ENCODE measurements at places on chromosomes 7 and 10. TPM values are rescaled to one million over a fixed set of nuclear protein-coding genes. Genes with fewer than 3 reads are reported as not detected.

DNA sequence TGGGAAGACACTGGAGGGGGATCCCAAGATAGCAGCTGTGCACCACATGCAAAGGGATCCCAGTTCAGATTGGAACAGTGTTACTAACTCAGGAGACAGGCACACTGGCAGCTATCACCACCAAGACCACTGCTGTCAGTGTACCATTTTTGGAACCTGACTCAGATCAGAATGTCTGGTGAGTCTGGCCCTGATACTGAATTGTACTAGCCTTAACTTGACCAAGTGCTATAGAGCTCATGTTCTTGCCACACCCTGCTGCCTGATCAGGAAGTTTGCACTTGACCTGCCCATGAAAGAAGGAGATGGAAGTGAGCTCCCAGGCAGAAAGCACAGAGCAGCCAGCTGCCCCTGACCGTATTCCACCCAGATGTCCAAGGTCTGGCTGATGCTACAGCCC is 4.8 kb upstream of the PRRT4 start:
- no peak for DNase-seq

The TLX1 gene
- total RNA-seq, result not detected

- DNase-seq, result no peak
Measured at GRCh38 chr10:122516734-122517133, 43.8 kb upstream of the DMBT1 start.

- no peak for DNase-seq
Measured at GRCh38 chr7:81887098-81888090, 117.5 kb upstream of the HGF start.

- DNase-seq, result no peak
Measured at GRCh38 chr7:127996253-127997071, 34.8 kb downstream of the LRRC4 start.

- DNase-seq, result no peak
Measured at GRCh38 chr7:157429680-157430224, 92.9 kb downstream of the DNAJB6 start.

GRCh38 chr10:56745490-56745889 is 384.4 kb upstream of the ZWINT start:
- no peak for DNase-seq

DNA sequence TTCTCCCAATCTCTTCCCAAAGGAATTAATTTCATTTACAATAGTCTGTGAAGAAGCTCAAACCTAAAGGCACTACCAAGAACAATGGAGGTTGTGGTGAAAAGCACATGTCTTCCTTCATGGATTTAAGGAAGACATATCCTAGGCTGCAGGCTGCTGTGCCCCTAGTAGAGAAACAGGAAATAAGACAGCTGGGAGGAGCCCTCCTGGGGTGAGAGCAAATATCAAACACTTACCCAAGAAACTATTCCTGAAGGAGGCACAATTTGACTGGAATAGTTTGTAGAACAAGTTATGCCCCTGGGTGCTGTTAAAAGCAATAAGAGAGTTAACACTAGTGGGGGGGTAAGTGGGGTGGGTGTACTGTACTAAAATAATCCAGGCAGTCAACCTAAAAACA is 30.1 kb downstream of the PDZD8 start:
- no peak for DNase-seq

The GSTO2 gene
- total RNA-seq, result 2.4 TPM

GRCh38 chr7:114830952-114831351 is 90.9 kb upstream of the MDFIC start:
- DNase-seq, result no peak

The PRPF18 gene
- total RNA-seq, result 36.7 TPM

GRCh38 chr10:62354916-62355315 is 19.3 kb upstream of the ZNF365 start:
- DNase-seq, result no peak

GRCh38 chr10:83542774-83543411 is 596.4 kb upstream of the GHITM start:
- DNase-seq, result no peak

The SLC26A5 gene
- total RNA-seq, result not detected

GRCh38 chr10:119403921-119404320 is 138.6 kb downstream of the RGS10 start:
- DNase-seq, result no peak

The TRIM74 gene
- total RNA-seq, result not detected

DNA sequence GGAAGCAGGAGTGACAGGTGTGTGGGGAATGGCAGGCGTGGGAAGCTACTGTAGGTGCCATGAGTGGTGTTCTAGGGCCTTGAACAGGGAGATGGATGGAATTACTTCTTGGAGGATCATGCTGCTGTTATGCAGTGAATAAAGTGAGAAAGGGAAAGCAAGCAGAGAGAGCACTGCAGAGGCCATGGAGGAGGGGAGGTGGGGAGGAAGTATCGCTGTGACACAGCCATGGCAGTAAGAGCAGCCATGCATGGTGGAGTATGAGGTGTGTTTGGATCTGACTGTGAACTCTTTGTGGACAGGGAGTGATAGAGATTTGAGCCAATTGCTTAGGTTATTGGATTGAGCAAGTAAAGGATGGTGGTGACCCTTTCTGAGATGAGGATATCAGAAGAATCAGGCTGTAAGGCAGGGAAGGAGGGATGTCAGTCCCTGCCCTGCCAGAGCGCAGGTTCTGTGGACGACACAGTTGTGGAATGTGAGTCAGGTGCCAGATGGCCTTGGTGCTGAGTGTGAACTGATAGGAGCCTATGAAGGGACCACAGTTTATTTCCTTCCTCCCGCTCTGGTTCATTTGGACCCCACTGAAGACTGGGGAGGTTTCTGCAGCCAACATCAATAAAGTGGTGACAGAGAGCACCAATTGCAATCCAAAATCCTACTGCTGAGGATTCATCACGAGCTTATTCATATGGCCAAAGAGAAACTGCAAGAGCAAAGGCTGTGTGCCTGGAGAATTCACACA is 105.5 kb upstream of the TMEM72 start:
- no peak for DNase-seq

GRCh38 chr7:79185605-79186004 is 267.9 kb downstream of the MAGI2 start:
- no peak for DNase-seq

- DNase-seq, result no peak
Measured at GRCh38 chr10:61757525-61758397, 95.0 kb downstream of the CABCOCO1 start.

GRCh38 chr7:134435161-134435920 is 23.6 kb downstream of the AKR1B1 start:
- DNase-seq, result no peak

GRCh38 chr10:125000366-125001312 is 58.7 kb downstream of the ZRANB1 start:
- no peak for DNase-seq

The MEOX2 gene
- total RNA-seq, result not detected

GRCh38 chr7:47147213-47147631 is 434.7 kb downstream of the TNS3 start:
- DNase-seq, result no peak

DNA sequence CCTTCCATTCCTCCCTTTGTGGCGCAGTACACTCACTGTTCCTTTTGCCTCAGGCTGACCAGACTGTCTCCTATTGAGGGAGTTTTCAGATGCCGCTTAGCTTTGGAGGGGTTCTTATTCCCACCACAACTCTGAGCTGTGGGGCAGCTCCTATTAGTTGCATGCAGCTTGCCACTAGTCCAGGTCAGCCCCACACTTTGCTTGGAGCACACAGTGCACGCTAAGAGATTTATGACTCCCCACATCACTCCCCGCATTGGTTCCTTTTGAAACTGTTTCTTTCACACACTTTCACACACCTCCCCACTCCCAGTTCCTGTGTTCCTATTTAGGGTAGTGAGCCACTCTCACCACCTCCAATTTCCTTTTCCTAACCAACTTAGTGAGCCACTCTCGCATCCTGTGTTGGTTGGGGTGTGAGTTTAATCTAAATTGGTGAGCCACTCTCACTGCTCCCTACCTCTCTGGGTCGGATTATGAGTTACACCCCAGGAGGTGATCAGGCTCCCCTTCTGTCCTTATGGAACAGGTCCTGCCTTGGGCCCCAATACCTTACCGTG is 10.4 kb upstream of the ZNF485 start:
- DNase-seq, result no peak

DNA sequence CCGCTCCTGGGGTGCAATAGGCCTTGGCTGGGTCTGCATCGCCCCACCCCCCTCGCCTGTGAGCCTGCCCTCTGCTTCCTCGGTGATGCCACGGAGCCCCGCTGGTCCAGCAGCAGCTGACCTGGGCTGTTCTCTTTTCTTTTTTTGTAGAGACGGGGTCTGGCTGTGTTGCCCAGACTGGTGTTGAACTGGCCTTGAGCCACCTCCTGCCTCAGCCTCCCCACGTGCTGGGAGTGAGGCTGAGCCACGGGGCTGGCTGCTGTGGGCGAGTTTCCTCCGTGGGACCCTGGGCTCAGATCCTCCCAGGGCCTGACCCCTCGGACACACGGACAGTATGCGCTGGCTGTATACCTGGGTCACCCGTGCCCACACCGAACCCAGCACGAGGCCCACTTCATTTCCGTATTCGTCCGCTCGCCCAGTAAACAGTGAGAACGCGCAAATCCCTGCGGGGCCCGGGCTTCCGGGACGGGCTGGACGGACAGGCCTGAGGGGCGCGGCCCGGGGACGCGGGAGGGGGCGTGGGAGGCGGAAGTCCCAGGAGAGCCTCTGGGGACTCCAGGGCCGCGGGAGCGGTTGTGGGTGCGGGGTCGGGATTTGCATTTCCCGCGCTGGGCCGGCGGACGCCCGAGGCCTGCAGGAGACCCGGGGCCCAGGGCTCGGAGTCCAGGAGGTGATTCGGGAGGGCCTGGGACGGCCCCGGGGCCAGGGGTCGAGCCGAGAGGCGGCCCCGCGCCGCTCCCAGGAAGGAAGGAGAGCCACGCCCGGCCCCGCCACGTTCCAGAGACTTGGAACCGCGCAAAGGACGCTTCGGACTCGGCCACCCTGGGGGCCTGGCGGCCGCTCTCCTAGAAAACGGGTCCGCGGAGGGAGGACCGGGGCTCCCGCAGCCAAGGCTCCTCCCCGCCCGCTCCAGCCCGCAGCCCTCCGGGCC is 57.7 kb upstream of the DNAJB6 start:
- peak; percentile 60 for DNase-seq

- no peak for DNase-seq
Measured at GRCh38 chr7:130227883-130228575, 20.4 kb downstream of the SSMEM1 start.

- DNase-seq, result no peak
Measured at GRCh38 chr10:69912589-69912988, 110.9 kb downstream of the COL13A1 start.

The STOX1 gene
- 9.0 TPM for total RNA-seq

All from frontal cortex (tissue), 4 donors.